ENCODE measurements at places on chromosomes 11 and 22.
A peak's percentile ranks its signal among the peaks of the same experiment; 100 is the strongest.

DNA sequence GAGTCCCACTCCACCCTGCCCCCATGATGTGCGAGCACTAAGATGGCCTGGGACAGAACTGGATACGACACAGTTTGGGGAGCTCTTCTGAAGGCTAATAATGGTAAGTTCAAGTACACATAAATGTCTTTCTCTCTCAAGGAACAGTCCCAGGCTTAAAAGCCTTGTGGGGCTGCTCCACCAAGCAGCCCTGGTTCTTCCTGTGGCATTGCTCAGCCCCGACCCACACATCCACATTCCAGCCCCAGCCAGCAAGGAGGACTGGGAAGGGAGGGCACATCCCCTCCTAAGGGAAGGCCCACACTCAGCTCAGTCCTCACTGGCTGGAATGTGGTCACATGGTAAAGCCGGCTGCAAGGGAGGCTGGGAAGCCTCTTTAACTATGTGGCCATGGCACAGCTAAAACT, 13.3 kb upstream of the MB start:
- H3K4me1 ChIP-seq, result peaks cover 23% of the 10 kb centered on the region
- no peak for DNase-seq
- H3K4me3 ChIP-seq, result no peak overlapping the region
- no peaks in the 10 kb centered on the region for H3K27me3 ChIP-seq
- H3K27ac ChIP-seq, result no peak overlapping the region

GRCh38 chr22:46758867-46759290, 3.6 kb upstream of the TBC1D22A start:
- H3K27ac ChIP-seq, result no peak overlapping the region
- no peaks in the 10 kb centered on the region for H3K27me3 ChIP-seq
- peaks cover 11% of the 10 kb centered on the region for H3K36me3 ChIP-seq
- H3K4me1 ChIP-seq, result peaks cover 32% of the 10 kb centered on the region

DNA sequence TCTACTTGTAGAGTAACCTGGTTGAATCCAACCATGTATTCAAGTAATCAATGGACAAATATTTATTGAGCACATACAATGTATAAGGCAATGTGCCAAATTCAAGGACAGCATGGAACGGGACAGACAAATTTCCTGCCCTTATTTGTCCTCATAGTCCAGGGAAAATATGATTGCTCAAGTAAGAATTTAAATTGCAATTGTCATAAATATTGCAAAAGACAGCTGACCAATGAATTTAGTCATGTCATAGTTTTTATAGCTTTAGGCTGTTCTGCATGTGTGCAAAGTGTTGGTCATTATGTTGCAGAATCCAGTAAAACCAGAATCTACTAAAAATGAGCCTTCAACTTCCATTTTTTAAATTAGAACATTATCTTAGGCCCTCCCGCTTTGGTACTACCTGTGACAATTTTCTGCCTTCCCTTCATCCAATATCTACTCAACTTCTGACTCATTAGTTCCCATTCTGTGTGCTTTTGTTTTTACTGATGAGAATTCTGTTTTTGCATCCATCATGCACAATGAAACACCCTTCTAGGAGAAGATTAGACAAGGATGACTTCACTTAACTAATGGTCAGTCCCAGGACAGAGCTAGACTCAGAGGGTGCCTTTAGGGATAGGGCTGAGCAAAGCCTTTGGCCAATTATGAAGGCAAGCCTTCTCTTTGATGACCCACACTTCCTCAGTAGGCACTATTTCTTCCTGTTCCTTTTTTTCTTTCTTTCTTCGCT, 45.8 kb upstream of the FIBIN start:
- H3K36me3 ChIP-seq, result no peaks in the 10 kb centered on the region
- no peak overlapping the region for H3K4me3 ChIP-seq
- no peak overlapping the region for H3K27ac ChIP-seq
- no peaks in the 10 kb centered on the region for H3K27me3 ChIP-seq
- H3K4me1 ChIP-seq, result no peaks in the 10 kb centered on the region
- no peak for DNase-seq

GRCh38 chr11:64566915-64567891, 23.8 kb upstream of the SLC22A12 start:
- DNase-seq, result no peak
- H3K4me3 ChIP-seq, result no peak overlapping the region
- no peak overlapping the region for H3K27ac ChIP-seq
- peaks cover 1% of the 10 kb centered on the region for H3K4me1 ChIP-seq
- H3K27me3 ChIP-seq, result no peaks in the 10 kb centered on the region

DNA sequence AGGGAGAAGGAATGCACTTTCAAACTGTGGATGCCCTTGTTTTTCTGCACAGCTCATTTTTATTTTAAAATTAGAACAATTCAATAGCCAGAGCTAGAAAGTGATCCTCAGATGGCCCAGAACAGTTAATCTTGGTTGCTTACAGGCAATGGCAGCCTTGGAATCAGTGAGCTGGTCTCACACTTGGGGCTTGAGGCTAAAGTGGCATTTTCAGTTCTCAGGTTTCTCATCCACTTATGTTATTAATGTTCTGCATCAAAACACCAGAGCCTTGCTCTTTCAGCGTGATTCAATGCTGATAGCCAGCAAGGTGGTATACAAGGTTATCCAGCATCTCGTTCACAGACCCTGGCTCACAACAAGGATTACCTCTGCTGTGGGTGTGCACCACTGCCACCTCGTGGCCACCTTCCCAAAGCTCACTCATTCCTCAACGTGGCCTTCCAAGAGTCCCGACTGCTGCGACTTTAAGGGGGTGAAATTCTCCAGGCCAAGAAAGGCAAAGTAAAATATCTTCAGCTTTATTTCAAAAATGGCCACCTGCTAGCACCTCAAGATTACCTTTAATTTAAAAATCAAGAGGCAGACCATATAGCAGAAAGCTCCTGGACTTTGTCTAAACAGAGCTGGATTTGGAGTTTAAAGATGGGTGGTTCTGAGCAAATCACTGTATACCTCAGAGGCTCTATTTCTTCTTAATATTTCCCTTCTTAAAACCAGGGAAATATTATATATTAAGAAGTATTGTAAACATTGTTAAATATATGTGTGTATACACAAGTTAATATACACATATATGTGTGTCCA, 34.2 kb upstream of the FSHB start:
- H3K27ac ChIP-seq, result no peak overlapping the region
- H3K4me1 ChIP-seq, result no peaks in the 10 kb centered on the region
- DNase-seq, result peak; percentile 56
- peaks cover 8% of the 10 kb centered on the region for H3K27me3 ChIP-seq
- no peak overlapping the region for H3K4me3 ChIP-seq

DNA sequence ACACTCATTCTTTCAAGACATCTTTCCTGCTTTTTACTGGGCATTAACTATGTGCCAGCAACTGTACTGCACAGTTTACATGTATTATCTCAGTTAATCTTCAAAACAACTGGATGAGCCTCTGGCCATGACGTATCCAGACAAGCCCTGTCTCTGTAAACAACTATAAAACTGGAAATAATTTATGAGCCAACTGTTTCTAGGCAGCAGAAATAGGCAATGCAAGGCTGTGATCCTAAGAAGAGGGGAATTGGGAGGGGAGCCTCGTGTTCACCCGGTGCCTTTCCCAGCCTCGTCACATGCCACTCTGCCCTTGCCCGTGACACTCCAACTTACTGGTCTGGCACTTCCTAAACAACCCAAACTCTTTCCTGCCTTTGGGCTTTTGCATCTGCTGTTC, 82.8 kb downstream of the FBXO7 start:
- no peak overlapping the region for H3K4me3 ChIP-seq
- H3K27ac ChIP-seq, result no peak overlapping the region
- peaks cover 13% of the 10 kb centered on the region for H3K27me3 ChIP-seq
- DNase-seq, result no peak
- no peaks in the 10 kb centered on the region for H3K36me3 ChIP-seq

- peaks cover 6% of the 10 kb centered on the region for H3K4me1 ChIP-seq
- no peak overlapping the region for H3K27ac ChIP-seq
- H3K4me3 ChIP-seq, result no peak overlapping the region
- no peaks in the 10 kb centered on the region for H3K36me3 ChIP-seq
- DNase-seq, result no peak
Observed at GRCh38 chr11:11978792-11979487, 29.5 kb downstream of the DKK3 start.

DNA sequence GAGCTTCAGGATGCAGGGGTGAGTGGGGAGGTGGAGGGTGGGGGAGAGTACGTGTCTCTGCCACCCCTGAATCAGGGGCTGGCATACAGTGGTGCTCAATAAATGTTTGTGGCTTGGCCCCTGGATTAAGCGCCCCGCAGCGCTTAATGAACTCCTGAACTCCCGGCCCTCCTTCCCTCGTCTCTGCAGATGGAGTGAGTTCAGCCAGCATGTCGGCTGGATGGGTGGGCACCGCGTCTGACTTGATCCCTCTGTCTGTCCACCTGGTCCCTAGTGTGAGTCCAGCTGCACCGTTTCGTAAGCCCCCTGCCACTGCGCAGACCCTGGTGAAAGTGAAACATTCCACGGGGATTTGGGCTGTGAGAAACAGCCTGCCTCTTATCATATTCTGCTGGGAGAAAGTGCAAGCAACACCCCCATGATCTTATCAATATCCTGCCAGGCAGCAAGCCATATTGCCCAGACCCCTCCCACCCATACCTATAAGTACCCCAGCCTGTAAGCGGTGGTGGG, 12.0 kb upstream of the MRGPRD start:
- peaks cover 32% of the 10 kb centered on the region for H3K27me3 ChIP-seq
- H3K27ac ChIP-seq, result no peak overlapping the region
- no peak for DNase-seq
- H3K4me1 ChIP-seq, result no peaks in the 10 kb centered on the region
- no peaks in the 10 kb centered on the region for H3K36me3 ChIP-seq

DNA sequence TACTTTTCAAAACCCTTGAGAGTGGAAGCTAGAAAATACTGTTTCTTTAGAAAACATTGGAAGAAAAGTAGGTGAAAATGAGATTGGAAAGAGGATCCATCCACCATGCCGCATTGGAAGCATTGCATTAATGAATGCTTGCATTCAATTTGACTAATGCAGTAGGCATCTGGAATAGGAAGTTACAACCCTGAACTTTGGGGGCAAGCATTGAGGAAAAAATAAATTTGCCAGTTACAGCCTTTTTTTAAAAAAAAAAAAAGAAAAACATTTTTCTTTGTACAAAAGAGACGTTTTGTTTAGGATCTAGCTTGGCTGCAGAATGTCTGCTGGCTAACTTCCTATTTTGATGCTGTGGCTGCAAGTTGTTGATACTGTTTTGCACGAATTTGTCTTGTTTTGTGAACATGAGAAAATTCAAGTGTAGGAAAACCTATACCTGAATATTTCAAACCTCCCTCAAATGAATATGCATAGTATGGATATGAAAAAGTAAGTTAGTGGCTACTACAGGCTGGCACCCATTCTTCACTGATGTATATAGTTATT, 28.1 kb downstream of the RTN3 start:
- H3K4me1 ChIP-seq, result peaks cover 2% of the 10 kb centered on the region
- DNase-seq, result no peak
- H3K4me3 ChIP-seq, result no peak overlapping the region
- H3K27me3 ChIP-seq, result no peaks in the 10 kb centered on the region
- H3K27ac ChIP-seq, result no peak overlapping the region
- peaks cover 1% of the 10 kb centered on the region for H3K36me3 ChIP-seq

DNA sequence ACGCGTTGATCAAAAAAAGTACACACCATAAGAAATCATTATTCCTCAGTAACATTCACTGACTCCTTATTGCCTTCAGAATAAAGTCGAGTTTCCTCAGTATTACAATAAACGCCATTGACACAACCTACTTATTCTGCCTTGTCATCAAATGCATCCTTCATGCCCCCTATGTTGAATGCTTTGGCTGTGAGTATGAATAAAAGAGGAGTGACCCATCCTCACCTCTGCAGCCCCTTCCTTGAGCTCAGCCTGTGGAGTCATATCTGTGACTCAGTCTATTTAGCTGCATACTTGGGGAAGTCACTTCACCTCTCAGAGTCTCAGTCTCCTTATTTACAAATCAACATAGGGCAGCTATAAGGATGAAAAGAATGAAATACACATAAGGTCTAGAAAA, 65.1 kb downstream of the USP35 start:
- DNase-seq, result no peak
- H3K36me3 ChIP-seq, result peaks cover 5% of the 10 kb centered on the region
- peaks cover 6% of the 10 kb centered on the region for H3K4me1 ChIP-seq
- H3K27me3 ChIP-seq, result peaks cover 3% of the 10 kb centered on the region
- H3K4me3 ChIP-seq, result no peak overlapping the region

GRCh38 chr11:116199182-116199581, 573.6 kb downstream of the BUD13 start:
- DNase-seq, result no peak
- H3K36me3 ChIP-seq, result no peaks in the 10 kb centered on the region

- H3K4me3 ChIP-seq, result no peak overlapping the region
- no peak overlapping the region for H3K27ac ChIP-seq
- H3K4me1 ChIP-seq, result peaks cover 1% of the 10 kb centered on the region
- peaks cover 10% of the 10 kb centered on the region for H3K36me3 ChIP-seq
Observed at GRCh38 chr11:108817976-108818375, 153.1 kb downstream of the DDX10 start.

DNA sequence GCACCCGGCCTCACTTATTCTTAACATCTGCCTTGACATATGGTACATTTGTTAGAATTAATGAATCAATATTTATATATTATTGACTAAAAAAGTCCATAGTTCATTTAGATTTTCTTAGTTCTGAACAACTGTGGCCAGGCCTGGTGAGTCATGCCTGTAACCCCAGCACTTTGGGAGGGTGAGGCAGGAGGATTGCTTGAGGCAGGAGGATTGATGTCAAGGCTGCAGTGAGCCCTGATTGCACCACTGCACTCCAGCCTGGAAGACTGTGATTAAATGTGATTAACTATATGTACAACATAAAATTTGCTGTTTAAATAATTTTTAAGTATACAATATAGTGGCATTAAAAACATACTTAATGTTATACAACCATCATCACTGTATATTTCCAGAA, 5.6 kb downstream of the UVRAG start:
- no peak for DNase-seq
- no peak overlapping the region for H3K27ac ChIP-seq
- peaks cover 17% of the 10 kb centered on the region for H3K36me3 ChIP-seq
- H3K27me3 ChIP-seq, result no peaks in the 10 kb centered on the region
- peaks cover 26% of the 10 kb centered on the region for H3K4me1 ChIP-seq

DNA sequence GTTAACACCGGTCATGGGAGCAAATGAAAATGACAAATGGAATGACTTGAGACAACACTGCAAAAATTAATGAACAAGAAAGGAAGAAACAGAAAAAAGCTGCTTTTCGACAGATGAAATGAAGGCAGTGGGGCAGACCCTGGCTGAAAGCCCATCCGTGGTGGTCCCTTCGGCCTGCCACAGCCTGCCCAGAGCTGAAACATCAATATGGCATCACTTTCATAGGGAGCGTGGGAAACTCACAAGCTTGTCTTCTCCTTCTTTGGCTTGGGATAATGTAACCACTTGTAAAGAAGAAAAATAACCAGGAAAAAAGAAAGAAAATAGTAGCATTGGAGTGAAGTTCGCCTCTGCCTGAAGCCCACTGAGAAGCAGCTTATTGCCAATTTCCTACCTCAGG, 78.8 kb downstream of the CTTN start:
- H3K4me1 ChIP-seq, result no peaks in the 10 kb centered on the region
- no peaks in the 10 kb centered on the region for H3K36me3 ChIP-seq
- no peak for DNase-seq
- H3K27me3 ChIP-seq, result peaks cover 3% of the 10 kb centered on the region
- H3K27ac ChIP-seq, result no peak overlapping the region

All from activated naive CD8-positive, alpha-beta T cell treated with anti-CD3 and anti-CD28 coated beads, Interleukin-2, amount 10 ng/mL, durations not matched to agents 7 days and 5 days (primary cell).